ENCODE measurements at places on chromosomes 1 and 21.

- H3K36me3 ChIP-seq: peaks cover 43% of the 10 kb centered on the region
- H3K4me3 ChIP-seq: no peak overlapping the region
- no peak for DNase-seq
- no peaks in the 10 kb centered on the region for H3K4me1 ChIP-seq
- H3K27ac ChIP-seq: no peak overlapping the region
- no peaks in the 10 kb centered on the region for H3K27me3 ChIP-seq
Measured at GRCh38 chr1:90902672-90903071, 119.2 kb downstream of the ZNF644 start.

GRCh38 chr1:116722016-116722838 is 32.0 kb upstream of the CD2 start:
- H3K27me3 ChIP-seq: no peaks in the 10 kb centered on the region
- peak; percentile 75 for DNase-seq
- no peaks in the 10 kb centered on the region for H3K36me3 ChIP-seq

GRCh38 chr1:238485057-238485911 is 594.6 kb upstream of the ZP4 start:
- H3K36me3 ChIP-seq: no peaks in the 10 kb centered on the region
- peak overlapping the region; percentile 5 for H3K27ac ChIP-seq
- no peak overlapping the region for H3K4me3 ChIP-seq
- H3K27me3 ChIP-seq: no peaks in the 10 kb centered on the region
- peaks cover 30% of the 10 kb centered on the region for H3K4me1 ChIP-seq
- DNase-seq: peak; percentile 64

- H3K4me1 ChIP-seq: peaks cover 10% of the 10 kb centered on the region
- no peak for DNase-seq
- H3K27ac ChIP-seq: no peak overlapping the region
- H3K27me3 ChIP-seq: peaks cover 35% of the 10 kb centered on the region
- no peaks in the 10 kb centered on the region for H3K36me3 ChIP-seq
- no peak overlapping the region for H3K4me3 ChIP-seq
Measured at GRCh38 chr1:201945157-201945556, 1.2 kb downstream of the LMOD1 start.

DNA sequence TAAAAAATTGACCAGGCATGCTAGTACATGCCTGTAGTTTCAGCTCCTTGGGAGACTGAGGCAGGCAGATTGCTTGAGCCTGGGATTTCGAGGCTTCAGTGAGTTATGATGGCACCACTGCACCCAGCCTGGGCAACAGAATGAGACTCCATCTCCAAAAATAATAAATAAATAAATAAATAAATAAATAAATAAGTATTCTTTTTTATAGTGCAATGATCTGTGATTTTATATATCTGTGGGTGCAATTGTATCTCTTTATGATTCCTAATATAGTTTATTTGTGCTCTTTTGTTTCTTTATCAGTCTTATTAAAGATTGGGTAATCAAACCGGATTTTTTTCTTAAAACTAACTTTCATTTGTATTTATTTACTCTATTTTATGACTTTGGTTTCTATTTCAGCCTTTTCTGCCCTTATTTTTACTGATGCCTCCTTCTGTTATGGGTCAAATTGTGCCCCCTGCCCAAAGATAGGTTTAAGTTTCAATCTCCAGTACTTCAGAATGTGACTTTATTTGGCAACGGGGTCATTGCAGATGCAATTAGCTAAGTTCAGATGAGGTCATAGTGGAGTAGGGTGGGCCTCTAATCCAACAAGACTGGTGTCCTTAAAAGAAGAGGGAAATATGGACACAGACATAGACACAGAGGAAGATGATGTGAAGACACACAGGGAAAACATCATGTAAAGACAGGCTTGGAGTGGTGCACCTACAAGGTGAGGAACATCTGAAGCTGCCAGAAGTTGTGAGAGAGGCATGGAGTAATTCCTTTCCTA is 74.9 kb upstream of the CDC42BPA start:
- no peaks in the 10 kb centered on the region for H3K27me3 ChIP-seq
- H3K36me3 ChIP-seq: no peaks in the 10 kb centered on the region
- no peak for DNase-seq
- no peak overlapping the region for H3K27ac ChIP-seq

DNA sequence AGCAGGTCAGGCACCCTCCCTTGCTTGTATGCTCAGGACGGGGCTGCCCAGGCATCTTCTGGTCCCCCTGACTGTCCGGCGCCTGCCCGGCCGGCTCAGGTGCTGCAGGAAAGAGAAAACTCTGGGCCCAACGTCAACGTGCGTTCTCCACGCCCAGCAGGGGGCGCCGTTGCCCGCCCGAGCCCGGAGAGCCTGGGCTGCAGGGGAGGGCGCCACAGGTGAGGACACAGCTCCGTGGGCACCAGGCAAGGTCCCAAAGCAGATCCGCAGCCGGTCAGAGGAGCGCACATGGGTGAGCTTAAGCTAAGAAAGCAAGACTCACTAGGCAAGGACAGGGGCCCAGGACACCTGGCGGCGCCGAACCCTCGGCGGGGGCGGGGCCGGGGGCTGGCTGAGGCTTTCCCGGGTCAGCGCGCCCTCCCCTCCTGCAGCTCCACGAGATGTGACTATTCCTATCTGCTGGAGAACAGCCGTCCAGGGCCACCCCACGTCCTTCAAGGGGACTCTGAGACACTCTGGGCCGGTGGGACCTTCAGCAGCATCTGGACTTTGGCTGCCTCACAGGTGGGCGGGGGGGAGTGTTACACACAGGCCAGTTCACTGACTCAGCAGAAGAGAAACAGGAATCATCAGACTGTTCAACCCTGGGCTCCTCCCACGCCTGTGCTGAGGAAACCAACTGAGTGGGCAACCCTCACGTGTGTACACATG is 29.3 kb downstream of the KRTAP10-1 start:
- H3K36me3 ChIP-seq: no peaks in the 10 kb centered on the region
- H3K27me3 ChIP-seq: peaks cover 23% of the 10 kb centered on the region
- peaks cover 6% of the 10 kb centered on the region for H3K4me1 ChIP-seq
- peak; percentile 69 for DNase-seq

DNA sequence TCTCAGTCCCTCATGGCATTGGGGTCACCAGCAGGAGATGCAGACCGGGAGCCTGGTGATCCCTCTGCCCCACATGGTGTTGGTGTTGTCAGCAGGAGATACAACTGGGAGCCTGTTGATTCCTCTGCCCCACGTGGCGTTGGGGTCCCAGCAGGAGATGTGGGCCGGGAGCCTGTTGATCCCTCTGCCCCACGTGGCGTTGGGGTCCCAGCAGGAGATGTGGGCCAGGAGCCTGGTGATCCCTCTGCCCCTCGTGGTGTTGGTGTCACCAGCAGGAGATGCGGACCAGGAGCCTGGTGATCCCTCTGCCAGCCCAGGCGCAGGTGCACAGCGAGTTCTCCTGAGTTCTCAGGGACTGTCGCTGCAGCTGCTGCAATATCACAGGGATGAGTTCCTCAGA is 229.6 kb upstream of the C1orf174 start:
- H3K27me3 ChIP-seq: no peaks in the 10 kb centered on the region
- no peak overlapping the region for H3K4me3 ChIP-seq
- no peaks in the 10 kb centered on the region for H3K4me1 ChIP-seq
- no peak overlapping the region for H3K27ac ChIP-seq
- DNase-seq: no peak
- peaks cover 3% of the 10 kb centered on the region for H3K36me3 ChIP-seq

DNA sequence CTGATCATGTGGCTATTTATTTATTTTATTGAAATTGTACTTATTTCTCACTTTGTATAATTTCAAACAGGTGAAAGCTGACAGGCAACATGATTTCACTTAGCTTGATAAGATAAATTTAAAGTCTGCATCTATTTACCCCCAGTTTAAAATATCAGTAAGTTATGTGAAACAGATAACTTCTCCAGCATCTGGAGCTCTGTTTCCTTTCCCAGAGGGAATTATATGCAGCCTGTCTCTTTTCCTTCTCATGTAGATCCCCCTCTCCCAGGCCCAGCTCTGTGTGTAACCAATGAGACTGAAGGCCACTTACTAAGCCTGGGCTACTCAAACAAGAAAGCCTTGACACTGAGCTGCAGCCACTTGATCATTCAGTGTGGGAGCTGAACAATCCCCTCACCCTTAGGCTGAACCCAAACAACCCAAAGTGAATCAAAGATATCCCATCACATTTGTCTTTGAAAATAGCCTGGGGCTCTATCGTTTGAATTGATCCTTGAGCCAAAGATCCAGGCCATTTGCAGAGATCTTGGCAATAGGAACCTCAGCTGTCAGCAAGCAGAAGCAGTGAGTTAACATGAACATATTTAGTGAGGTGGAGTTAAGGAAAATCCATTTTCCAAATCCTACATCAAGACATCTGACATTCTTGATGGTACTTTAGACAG is 383.9 kb downstream of the TGFB2 start:
- no peak overlapping the region for H3K4me3 ChIP-seq
- H3K27ac ChIP-seq: no peak overlapping the region
- no peaks in the 10 kb centered on the region for H3K36me3 ChIP-seq
- H3K27me3 ChIP-seq: no peaks in the 10 kb centered on the region
- no peaks in the 10 kb centered on the region for H3K4me1 ChIP-seq

GRCh38 chr1:27193194-27193593 is 38.3 kb upstream of the SLC9A1 start:
- no peaks in the 10 kb centered on the region for H3K36me3 ChIP-seq
- no peak overlapping the region for H3K4me3 ChIP-seq
- no peaks in the 10 kb centered on the region for H3K27me3 ChIP-seq
- no peak for DNase-seq

GRCh38 chr1:22736501-22737080 is 26.0 kb downstream of the EPHB2 start:
- DNase-seq: no peak
- no peak overlapping the region for H3K27ac ChIP-seq
- H3K27me3 ChIP-seq: no peaks in the 10 kb centered on the region
- H3K36me3 ChIP-seq: no peaks in the 10 kb centered on the region

DNA sequence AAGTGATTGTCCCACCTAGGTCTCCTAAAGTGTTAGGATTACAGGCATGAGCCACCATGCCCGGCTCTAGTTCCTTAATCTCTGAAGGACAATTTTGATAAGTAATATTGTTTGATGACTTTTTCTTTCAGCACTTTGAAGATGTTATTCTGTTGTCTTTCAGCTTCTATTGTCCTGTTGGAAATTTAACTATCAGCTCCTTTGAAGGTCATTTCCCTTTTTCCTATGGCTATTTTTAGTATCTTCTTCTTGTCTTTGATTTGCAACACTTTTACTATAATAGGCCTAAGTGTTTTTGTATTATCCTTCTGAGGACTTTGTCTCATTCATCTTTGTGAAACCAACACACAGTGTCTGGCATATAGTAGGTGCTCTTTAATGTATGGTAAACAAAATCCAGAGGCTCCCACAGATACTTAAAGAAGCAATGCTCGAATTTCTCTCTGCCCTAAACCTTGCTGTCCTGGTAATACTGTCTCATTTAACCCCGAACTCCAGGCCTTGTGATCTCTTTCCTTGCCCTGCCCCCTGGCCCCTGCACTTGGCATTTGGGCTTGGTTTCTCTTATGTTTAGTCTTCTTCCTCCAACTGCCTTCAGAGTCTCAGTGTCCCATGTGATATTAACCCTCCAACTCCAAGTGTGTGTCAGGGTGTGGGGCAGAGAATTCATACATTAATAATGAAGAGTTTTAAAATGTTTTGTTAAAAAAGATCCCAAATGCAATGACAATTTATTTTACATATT is 19.0 kb upstream of the AGO1 start:
- DNase-seq: no peak
- H3K27me3 ChIP-seq: no peaks in the 10 kb centered on the region
- H3K4me1 ChIP-seq: no peaks in the 10 kb centered on the region
- H3K36me3 ChIP-seq: no peaks in the 10 kb centered on the region
- no peak overlapping the region for H3K4me3 ChIP-seq

DNA sequence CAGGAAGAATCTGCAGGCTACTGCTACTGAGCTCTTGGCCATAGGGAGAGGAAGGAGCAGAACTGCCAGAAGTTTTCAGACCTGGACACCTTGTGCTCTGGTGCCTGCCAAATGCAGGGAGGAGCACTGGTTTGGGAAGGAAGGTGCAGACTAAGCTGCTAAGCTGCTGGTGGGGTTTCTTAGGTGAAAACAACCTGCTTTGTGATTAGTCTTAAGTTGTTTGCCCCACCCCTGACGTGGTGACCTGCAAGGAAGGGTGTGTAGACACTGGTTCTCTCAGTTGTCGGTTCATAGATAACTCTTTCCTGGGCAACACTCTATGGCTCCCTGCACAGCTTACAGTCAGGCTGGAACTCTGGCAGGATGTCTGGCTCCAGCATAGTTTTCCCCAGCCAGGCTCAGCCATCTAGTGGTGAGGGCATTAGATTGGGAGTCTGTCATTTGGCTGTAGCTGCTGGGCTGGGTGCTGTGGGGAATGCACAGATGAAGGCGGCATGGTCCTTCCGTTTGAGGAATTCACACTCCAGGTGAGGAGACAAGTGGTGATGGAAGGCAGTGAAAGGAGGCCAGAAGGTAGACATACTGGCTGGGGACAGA is 10.3 kb upstream of the S100A10 start:
- no peak overlapping the region for H3K27ac ChIP-seq
- DNase-seq: no peak

DNA sequence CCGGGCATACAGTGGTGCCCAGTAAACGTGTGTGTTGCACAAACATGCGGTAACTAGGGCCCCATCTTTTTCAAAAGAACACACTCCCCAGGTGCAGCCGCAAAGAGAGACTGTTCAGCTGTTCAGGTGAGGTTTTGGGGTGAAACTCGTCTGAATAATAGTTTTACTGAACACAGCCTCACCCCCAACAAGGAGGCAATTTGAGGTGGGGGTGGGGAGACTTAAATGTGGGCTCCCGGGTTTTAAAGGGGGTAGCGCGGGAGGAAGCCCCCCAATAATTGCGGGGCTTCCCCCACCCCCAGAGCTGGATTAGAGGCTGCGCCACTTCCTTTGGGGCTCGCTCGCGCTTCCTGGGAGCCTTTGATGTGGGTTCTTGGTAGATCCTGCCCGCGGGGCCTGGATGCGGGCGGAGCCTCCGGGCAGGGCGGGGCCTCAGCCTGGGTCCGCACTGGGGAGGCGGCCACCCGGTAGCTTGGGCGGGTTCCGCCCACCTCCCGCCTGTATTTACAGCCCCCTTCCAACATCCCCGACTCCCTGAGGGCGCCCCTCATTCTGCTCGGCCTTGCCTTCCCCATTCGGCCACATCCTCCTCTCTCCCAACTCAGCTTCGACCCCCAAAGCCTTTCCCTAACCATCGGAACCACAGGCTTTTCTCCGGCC is 6.4 kb upstream of the EPHA2 start:
- peaks cover 23% of the 10 kb centered on the region for H3K36me3 ChIP-seq
- H3K27me3 ChIP-seq: no peaks in the 10 kb centered on the region
- DNase-seq: no peak

DNA sequence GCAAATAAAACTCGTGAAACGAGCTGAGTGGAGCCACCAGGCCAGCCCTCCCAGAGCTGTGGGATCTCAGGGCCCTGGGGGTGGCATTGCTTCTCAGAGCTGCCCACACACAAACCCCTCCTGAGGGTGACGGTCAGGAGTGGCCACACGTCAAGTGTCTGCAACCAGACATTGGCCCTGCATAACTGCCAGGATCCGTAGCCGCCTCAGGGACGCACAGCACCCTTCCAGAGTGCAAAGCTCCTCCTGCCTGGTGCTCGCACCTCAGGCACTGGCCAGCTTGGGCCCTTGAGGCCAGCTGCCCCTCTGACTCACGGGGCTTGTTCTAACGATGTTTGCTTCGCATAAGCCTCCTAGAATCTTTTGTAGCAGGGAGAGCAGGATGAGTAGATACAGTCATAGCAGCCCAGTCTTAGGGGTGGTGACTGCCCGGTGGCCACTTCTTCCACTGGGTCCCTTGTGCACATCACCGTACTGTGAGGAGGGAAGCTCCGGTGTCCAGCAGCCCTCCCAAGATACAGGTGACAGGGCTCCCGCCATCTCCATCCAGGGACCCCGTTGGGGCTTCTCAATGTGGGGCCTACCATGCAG is 5.0 kb downstream of the WNT3A start:
- no peak for DNase-seq
- no peak overlapping the region for H3K27ac ChIP-seq
- peaks cover 14% of the 10 kb centered on the region for H3K4me1 ChIP-seq
- H3K27me3 ChIP-seq: peaks cover 12% of the 10 kb centered on the region
- no peaks in the 10 kb centered on the region for H3K36me3 ChIP-seq
- H3K4me3 ChIP-seq: no peak overlapping the region
